ENCODE measurements at places on chromosomes 1 and 21. TPM values are rescaled to one million over a fixed set of nuclear protein-coding genes. Genes with fewer than 3 reads are reported as not detected.

DNA sequence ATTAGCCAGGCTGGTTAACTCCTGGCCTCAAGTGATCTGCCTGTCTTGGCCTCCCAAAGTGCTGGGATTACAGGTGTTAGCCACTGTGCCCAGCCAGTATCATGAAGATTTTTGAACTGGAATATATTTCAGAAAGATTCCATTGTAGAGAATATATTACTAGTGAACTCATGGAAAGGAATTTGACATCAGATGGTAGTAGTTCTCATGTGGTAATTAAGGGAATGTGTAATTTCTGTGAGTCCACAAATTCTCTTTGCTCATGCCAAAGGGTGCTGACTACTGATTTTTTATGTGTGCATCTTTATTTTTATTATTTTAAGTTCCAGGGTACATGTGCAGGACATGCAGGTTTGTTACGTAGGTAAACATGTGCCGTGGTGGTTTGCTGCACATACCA, 10.4 kb downstream of the DTL start:
- DNase-seq = no peak

Gene PRR9
- not detected for total RNA-seq

GRCh38 chr1:20733360-20733975, 965 bp upstream of the SH2D5 start:
- DNase-seq = no peak

DNA sequence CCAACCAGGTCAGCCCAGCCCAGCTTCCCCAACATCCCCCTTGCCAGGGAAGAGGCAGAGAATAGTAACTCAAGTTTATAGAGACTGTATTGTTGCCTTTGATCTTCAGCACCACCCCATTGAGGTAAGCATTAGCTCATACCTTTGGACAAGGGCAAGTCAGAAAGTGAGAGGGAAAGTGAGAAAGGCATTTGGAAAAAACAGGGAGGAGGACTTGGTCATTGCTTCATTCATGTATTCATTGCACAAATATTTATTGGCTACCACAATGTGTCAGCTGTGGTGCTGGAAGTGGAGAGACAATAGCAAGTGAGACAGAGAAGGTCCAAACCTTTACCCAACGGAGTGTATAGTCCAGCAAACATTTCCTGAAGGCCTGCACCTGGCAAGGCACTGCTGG, 561.2 kb downstream of the KIF26B start:
- DNase-seq = peak; percentile 90

Gene RNF11
- 99.9 TPM for total RNA-seq

Gene KPRP
- total RNA-seq = 0.13 TPM

Gene PDZK1IP1
- total RNA-seq = not detected

GRCh38 chr1:52059888-52060287, 3.8 kb downstream of the BTF3L4 start:
- no peak for DNase-seq

GRCh38 chr1:6248161-6248776, 4.3 kb downstream of the HES3 start:
- DNase-seq = no peak

DNA sequence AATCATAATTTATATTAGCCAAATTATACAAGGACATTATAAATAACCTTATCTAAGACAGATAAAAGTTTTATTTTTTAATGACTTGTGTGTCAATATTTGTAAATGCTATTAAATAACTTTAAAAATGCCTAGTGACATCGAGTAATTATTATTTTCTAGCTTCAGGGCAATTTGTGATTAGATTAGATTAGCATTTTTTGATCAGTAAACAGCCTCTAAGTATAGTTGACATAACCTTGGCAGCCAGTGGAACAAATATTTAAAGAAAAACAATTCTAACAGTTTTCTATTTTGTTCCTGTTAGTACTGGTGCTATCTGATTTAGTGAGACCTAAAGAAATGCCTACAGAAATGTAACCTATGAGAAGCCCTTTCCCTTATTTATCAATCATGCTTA, 169.1 kb downstream of the PLA2G4A start:
- DNase-seq = no peak

Gene COPA
- total RNA-seq = 130 TPM

Gene TEDDM1
- not detected for total RNA-seq

GRCh38 chr1:147515045-147515869, 26.0 kb upstream of the BCL9 start:
- peak; percentile 26 for DNase-seq

DNA sequence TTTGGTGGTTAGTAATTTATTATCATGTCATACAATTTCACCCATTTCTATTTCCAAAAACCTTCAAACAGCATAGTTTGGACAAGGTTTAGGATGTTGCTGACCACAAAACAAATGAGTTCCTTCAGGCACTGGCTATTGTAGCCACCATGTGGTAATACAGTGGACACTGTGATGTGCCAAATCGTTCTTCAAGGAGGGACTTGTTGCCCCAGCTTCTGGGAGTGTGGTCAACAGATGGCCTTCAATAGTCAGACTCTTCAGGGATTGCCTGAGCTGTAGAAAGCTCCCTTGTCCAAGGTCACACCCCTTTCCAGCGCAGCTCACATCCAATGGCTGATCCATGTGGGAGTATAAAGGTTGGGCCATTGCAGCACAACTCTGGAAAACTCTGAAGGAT, 2.6 kb downstream of the PDE4B start:
- no peak for DNase-seq

DNA sequence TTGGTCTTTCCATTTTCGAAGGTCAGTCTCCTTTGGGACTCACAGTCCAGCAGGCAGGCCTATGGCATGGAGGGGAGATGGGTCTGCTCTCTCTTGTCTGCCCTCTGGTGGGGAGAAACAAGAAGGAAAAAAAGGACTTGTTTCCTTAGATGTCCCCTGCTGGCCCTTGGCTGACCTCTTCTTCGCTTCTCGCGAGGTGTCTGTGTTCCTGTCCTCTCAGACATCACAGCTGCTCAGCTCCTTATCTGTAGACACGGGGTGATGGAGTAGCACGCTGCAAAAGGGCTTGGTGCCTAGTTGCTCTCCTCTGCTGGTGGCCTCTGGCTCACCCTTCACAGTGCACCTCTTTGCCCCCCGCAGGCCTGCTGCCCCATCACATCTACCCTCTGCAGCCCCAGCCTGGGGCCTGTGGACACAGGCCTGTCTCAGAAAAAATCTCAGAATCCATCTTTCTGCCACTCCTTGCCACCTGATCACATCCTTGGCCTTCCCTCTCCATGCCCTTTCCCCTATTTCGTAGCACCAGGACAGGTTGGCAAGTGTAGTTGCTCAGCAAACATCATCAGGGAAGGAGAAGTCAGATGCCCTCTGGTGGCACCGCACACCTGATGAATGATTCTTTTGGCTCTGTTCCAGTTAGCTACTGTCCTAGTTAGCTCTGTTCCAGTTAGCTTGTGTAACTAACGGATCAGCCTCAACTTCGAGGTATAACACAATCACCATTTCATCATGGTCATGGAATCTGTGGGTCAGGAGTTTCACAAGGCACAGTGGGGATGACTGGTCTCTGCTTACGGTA, 18.7 kb upstream of the AK2 start:
- DNase-seq = peak; percentile 89

- DNase-seq = no peak
These were observed 16.3 kb downstream of the AGMAT start for GRCh38 chr1:15568387-15569073.

DNA sequence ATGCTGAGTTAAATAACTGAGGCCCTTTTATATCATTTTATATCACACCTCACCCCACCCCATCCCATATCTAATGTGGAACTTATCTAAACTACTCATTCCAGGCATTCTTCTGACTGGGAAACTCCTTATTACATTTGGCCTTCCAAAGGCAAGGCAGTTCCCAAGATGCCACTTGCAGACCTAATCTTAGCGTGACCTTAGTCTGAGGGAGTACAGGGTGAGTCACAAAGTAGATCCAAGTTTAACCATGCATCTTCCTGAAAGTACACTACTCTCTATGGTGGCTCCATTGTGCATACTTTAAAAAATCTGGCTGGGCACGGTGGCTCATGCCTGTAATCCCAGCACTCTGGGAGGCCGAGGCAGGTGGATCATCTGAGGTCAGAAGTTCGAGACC, 353.6 kb upstream of the C1orf87 start:
- peak; percentile 52 for DNase-seq

- peak; percentile 78 for DNase-seq
These were observed 1.6 kb downstream of the COL11A1 start for GRCh38 chr1:103106426-103107341.

Gene RGS13
- total RNA-seq = not detected

DNA sequence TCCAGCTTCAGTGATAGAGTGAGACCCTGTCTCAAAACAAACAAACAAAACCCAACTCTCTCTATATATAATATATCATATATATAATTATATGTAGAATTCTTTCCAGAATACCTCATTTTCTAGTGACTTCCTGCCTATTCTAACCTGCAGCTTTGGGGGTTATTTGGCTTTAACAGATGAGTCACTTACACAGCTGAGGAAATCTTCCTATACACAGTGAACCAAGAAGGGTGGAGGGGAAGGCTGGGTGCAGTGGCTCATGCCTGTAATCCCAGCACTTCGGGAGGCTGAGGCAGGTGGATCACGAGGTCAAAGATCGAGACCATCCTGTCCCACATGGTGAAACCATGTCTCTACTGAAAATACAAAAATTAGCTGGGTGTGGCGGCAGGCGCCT, 9.2 kb downstream of the RAB29 start:
- DNase-seq = peak; percentile 15

DNA sequence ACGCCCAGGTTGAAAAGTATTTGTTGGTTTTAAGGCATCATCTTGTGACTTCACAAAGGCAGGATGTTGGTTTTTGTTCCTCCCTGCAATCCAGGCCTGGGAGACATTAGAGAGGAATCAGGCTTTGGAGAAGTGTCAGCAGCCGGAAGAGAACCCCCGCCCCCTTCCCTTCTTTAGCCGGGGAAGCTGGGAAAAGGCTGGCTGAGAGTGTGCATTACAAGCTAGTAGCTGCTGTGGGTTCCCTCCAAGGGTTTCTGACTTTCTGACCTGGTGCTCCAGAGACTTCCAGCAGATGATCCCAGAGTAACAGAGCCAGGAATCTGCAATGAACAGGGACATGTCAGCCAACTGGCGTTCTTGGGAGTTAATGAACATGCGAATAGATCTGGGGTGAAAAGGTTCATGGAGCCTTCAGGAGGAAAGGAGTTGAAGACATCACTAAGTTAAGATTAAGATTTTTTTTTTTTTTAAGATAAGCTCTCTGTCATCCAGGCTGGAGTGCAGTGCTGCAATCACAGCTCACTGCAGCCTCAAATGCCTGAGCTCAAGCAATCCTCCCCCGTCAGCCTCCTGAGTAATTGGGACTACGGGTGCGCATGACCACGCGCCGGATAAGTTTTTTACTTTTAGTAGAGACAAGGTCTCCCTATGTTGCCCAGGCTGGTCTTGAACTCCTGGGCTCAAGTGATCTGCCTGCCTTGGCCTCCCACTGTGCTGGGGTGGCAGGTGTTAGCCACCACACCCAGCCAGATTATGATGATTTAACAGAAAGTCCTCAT, 7.5 kb downstream of the DISP3 start:
- DNase-seq = no peak

Gene ODF2L
- 18.7 TPM for total RNA-seq

Gene RBP7
- not detected for total RNA-seq

Gene STUM
- total RNA-seq = not detected

DNA sequence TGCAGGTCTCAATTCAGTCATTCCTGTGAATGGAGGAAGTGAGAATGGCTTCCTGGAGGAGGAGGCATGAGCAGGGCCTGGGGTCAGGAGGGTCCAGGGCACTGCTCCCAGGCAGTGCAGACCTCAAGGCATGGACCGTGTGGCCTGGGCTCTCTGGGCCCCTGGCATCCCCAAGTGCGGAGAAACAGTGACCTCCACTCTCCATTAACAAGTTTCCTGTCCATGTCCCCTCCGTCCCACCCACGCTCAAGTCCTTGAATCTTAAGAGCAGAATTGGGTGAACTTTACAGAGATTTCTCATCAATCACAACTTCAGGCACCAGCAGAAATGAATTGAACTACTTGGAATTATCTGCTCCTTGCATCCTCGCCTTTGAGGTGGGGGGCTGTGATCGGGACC, 211.1 kb downstream of the NPHP4 start:
- no peak for DNase-seq

DNA sequence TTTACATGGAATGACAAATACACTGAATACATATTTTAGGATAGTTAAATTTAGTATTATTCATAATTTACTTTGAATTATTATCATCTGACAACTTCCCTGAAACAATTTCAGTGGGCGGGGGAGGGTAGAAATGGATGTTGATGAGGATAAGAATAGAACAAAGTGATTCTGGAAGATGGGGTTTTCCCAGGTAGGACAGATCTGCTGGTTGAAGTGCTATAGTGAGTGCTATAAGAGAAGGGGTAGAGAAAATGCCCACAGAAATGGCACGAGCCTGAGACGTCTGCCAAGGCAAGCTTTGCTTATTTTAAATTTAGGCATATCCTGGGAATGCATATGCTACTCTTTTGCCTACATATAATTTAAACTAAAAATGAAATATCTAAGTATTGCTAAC, 3.2 kb downstream of the CFH start:
- DNase-seq = no peak

Gene HSD3B2
- total RNA-seq = not detected

DNA sequence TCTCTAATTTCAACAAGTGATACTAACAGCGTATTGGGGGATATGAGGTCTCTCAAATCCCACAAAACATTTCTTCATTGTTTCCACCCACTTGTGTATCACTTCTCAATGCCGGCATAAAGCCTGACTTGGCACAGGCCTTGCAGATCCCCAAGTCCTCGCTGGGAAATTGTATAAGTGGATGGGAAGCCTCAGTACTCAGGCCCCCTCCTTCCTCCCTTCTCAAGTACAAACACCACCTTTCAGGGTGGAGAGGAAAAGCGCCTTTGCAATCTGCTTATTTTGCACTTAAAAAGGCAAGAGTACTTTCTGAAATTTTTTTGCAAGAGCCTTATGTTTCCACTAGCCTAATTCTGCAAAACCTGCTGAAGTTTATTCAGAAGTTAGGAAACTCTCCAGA, 25.8 kb upstream of the KLHDC8A start:
- no peak for DNase-seq

Gene OSBPL9
- total RNA-seq = 35.1 TPM

Gene TNFRSF14
- 13.1 TPM for total RNA-seq

DNA sequence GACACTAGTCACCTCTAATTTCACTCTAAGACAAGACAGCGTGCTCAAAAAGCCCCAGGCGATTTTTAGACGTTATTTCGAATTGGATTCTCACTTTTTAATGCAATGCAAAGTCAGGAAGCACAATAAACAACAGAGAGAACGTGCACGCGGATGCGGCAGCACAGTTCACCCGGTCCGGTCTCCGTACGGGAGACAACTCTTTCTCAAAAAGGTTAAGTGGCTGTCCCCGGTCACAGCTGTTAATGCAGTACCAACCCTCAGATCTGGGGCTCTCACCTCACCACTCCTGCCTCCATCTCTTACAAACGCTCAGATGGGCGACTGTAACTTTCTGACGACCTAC, 1.2 kb downstream of the HP1BP3 start:
- DNase-seq = no peak

DNA sequence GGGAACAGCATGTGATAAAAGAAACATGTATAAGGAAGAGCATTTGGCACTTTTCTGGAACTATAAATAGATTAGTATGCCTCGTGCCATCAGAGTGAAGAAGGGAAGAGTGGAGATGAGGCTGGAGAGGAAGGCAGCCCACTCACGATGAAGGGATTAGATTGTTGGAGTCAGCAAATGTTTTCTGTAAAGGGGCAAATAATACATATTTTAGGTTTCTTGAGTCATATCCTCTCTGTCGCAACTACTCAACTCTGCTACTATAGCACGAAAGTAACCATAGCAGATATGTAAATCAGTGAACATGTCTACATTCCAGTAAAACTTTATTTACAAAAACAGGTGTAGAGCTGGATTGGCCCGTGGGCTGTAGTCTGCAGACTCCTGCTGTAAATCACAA, 147.8 kb downstream of the TENT5C start:
- DNase-seq = peak; percentile 58

- no peak for DNase-seq
These were observed 2.8 kb upstream of the SLC2A1 start for GRCh38 chr1:42961312-42962091.
